Thoracic aorta (tissue), 2 donors: ENCODE measurements at places on chromosomes 11 and 22. TPM values are rescaled to one million over a fixed set of nuclear protein-coding genes. Genes with fewer than 3 reads are reported as not detected.

Gene NFAM1
- 4.4 TPM for total RNA-seq

Gene RGL4
- total RNA-seq, result not detected

Gene CCDC81
- total RNA-seq, result 2.0 TPM

Gene OR10A2
- total RNA-seq, result not detected

DNA sequence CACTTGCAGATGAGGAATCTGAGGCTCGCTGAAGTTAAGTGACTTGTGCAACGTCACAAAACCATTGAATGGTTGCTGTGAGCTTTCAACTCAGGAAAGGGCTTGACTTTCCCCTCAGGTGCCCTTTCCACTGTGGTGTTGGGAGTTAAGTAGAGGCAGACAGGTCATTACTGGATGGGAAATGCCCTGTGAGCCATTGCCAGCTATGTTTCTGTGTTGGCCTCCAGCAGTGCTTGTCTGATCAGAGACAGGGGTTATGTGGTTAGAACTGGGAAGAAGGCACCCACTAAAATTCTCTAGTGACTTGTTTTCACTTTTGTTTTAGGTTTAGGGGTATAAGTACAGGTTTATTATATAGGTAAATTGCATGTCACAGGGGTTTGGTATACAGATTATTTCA, 96.6 kb downstream of the FDX1 start:
- no peak for DNase-seq

DNA sequence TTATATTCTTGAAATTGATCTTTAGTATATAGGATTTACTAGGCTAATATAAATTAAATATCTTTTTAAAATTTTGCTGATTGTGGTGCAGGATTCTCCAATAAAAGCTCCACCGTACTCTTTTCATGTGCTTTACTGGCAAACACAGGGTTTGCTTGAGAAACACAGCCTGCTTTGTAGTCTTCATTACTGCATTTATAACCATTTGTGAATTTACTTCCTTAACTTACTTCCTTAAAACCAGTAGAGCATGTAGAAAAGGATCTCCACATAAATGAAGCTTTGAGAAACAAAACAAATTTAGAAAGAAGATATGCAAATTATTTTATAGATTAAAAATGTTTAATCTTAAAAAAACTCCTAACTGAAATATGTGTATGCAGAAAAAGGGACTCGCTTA, 28.8 kb downstream of the SWAP70 start:
- no peak for DNase-seq

DNA sequence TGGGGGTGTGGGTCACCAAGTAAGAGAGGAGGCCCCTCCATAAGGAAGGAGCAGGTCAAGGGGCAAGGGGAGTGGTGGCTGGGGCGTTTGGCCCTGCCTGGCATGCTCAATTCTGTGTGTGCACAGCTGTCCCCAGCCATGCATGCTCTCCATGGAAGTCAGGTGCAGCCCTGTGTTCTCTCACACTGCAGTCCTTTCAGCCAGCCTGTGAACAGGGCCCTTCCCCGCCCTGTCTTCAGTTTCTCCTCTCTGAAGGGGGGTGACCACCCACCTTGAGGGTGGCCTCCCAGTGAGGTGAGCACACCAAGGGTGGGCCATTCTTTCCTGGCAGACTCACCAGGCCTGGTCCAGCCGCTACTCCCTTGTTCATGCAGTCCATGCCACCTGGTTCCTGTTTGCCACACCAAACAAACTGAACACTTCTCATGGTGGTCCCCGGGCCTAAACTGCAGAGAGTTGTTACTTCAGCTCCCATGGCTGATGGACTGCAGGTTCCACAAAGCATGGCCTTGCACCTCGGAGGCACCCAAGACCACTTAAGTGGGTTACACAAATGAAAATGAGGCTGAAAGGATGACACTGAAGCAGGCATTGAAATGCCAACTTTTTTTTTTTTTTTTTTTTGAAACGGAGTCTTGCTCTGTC, 1.7 kb upstream of the CHCHD10 start:
- DNase-seq, result no peak

GRCh38 chr22:44217346-44217745, 36.6 kb downstream of the PARVG start:
- DNase-seq, result no peak

DNA sequence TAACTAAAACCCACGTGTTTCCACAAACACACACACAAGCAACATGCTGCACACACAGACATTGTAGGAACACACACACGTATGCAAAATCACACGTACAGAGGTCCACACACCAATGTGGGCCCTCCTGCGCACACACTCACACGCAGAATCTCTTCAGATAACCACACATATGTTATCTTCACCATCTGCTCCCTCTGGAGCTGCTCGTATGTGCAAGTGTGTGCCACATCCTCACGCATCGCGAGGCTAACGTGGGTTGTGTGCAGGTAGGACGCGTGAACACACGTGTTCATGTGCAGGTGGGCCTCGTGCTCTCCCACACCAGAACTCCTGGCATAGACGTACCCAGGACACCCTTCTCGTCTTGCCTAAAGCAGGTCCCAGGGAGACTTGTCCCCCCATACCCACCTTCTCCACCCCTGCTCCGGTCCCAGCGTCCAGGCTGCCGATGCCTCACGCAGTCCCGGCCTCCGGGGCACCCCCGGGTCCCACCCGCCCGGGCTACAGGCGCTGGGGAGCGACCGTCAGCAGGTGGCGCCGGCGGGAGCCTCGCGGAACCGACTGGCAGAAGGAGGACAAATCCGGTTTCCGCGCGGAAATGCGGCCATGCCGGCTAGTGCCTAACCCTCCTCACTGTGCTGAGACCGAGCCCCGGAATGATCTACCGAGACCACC, 10.3 kb upstream of the IGSF9B start:
- no peak for DNase-seq

- no peak for DNase-seq
Observed at GRCh38 chr11:61162092-61162941, 1.1 kb upstream of the VPS37C start.

- no peak for DNase-seq
Observed at GRCh38 chr11:43116071-43116470, 195.7 kb upstream of the API5 start.

GRCh38 chr22:44188316-44188715, 7.6 kb downstream of the PARVG start:
- DNase-seq, result no peak

- DNase-seq, result no peak
Observed at GRCh38 chr22:23268877-23269276, 88.6 kb downstream of the BCR start.

DNA sequence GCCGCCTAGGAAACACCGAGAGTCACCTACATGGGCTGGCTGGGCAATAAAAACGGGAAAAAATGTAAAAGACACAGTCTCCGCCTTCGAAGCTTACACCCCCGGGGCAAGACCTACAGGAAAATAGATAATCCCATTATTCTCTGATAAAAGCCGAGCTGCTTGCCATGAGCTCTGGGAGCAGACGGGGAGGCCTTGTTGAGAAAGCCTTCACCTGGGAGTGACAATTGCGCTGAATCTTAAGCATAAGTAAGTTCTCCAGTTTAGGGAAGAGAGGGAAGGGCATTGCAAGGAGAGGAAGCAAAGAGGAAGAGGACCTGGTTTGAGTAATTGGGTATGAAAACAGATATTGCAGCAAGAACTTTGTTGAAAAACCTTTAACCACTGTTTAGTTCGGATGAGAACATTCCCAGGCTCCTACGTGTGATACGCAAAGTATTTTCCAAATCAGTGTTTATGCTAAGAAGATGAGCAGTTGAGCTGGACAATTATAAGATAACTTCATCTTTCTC, 813 bp upstream of the BTBD10 start:
- DNase-seq, result no peak

GRCh38 chr11:19772480-19772879, 59.8 kb downstream of the NAV2 start:
- no peak for DNase-seq

GRCh38 chr11:126702987-126703386, 297.6 kb downstream of the KIRREL3 start:
- DNase-seq, result no peak

GRCh38 chr22:50540381-50540780, 5.3 kb upstream of the KLHDC7B start:
- no peak for DNase-seq

DNA sequence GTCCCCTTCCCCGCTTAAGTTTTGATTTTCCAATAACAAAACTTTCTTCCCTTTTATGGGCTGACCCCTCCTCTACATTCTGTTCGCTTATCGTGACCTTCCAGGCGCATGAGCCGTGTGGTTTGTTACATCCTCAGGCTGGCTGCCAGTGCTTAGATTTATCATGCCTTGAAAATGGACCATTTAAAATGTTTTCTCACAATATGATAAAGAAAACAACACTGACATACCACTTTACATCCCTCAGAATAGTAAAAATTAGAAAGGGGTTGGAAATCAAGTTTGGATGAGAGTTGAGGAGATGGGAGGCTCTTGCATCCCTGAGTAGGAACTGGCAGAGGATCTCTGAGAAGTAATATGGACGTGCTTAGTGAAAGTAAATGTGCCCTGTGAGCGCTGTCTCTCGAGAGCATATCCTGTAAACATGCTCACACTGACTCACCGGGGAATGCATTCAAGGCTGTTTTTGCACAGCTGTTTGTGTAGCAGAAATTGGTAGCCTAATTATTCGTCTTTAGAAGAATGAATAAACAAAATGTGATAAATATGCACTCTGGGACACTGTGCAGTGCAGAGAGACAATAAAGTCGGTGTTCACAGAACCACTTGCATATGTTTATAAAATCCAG, 17.1 kb upstream of the TOLLIP start:
- DNase-seq, result no peak

DNA sequence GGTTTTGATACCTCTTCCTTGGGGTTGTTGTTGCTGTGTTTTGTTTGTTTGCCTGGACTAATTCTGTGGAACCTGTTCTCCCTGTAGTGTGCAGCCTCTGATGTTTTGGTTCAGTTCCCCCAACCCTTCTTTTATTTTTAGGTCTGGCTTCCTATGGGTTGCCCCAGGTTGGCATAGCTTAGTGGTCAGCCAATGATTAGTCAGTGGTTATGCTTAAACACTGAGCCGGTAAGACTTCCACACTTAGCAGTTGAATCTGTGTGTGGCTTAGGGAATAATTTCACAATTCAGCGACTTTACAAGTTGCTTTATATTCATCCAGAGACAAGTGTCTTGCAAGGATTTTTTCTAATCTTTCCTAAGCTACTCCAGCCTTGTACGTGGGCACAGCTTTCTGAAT, 78.6 kb upstream of the CLPB start:
- no peak for DNase-seq

DNA sequence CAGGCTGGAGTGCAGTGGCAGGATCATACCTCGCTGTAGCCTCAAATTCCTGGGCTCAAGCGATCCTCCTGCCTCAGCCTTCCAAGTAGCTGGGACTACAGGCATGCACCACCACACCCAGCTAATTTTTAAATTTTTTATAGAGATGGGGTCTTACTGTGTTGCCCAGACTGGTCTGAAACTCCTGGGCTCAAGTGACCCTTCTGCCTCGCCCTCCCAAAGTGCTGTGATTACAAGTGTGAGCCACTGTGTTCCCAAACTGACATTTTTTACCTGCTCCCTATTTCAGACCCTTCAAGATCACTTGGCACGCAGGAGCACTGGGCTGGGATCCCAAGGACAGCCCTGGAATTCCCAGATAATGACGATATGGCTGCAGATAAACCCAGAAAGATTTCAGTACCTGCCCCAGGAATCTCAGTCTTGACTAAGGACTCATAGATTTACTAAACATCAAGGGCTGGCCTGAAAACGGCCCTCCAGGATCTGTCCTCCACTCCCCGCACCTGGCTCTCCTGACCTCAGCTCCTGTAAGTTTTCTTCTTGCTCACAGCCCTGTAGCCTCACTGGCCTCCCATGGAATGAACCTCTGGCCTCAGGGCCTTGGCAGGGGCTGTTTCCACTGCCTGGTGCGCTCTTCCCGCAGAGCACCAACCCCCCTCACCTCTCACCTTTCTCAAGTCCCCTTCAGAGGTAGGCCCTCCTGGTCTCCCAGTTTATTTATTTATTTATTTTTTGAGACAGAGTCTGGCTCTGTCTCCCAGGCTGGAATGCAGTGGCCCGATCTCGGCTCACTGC, 3.6 kb upstream of the CSNK1E start:
- no peak for DNase-seq

DNA sequence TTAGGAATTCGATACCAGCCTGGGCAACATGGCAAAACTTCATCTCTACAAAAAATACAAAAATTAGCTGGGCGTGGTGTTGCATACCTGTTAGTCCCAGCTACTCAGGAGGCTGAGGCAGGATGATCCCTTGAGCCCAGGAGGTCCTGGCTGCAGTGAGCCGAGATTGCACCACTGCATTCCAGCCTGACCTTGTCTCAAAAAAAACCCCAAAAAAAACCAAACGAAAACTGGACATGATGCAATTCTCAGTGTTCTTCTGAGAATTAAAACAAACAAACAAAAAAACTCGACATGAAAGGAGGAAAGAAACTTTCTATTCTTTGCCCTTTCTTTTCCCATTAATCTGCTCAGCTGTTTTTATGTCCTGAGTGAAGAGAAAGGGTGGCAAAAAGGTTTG, 7.4 kb downstream of the MED17 start:
- DNase-seq, result no peak

- no peak for DNase-seq
Observed at GRCh38 chr11:93220078-93220477, 22.3 kb upstream of the SLC36A4 start.

- DNase-seq, result no peak
Observed at GRCh38 chr11:8126649-8127289, 42.1 kb downstream of the RIC3 start.

GRCh38 chr22:49302150-49302460, 525.6 kb downstream of the BRD1 start:
- no peak for DNase-seq

- no peak for DNase-seq
Observed at GRCh38 chr22:23356094-23356493, 175.8 kb downstream of the BCR start.

DNA sequence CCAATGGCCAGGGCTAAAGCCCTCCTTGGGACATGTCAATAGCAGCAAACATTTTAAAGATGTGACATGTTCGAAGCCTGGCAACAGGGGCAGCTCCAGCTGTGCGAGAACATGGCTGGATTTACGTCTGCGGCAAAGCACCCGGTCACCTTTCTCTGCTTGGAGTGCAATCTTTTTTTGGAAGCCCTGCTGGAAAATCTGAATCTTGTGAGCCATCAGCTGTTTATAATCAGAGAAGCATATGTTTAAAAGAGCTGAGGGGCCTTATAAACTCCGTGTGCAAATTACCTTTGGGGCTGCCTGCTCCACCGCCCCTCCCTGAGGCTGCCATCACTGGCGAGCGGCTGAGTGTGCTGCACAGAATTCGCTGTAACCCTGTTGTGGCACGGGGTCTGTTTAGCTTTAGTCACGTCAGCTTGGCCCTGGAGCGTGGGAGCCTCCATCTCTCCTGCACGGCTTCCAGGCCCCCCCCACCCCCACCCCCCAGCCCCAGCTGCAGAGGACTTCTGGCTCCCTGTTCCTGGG, 9.0 kb upstream of the KCNQ1OT1 start:
- no peak for DNase-seq

DNA sequence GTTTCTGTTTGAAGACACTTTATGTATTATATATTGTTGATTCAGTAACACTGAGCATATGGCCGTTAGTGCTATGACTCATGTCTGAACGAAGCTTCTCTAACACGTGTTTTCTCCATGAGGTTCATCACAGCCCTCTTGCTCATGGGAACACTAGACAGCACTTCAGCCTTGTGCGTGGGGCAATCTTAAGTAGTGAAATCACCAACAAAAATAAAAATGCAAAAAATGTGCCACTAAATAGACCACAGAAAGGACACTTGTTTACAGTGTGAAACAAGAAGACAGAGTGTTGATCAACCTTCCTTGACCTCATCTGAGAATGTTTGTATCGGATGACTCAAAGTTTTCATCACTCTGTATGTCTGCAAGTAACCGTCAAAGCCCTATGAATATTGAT, 94.5 kb downstream of the FDX1 start:
- DNase-seq, result no peak

GRCh38 chr11:93498641-93499040, 44.5 kb downstream of the SMCO4 start:
- DNase-seq, result no peak
